ENCODE measurements at places on chromosomes 13 and 19.

DNA sequence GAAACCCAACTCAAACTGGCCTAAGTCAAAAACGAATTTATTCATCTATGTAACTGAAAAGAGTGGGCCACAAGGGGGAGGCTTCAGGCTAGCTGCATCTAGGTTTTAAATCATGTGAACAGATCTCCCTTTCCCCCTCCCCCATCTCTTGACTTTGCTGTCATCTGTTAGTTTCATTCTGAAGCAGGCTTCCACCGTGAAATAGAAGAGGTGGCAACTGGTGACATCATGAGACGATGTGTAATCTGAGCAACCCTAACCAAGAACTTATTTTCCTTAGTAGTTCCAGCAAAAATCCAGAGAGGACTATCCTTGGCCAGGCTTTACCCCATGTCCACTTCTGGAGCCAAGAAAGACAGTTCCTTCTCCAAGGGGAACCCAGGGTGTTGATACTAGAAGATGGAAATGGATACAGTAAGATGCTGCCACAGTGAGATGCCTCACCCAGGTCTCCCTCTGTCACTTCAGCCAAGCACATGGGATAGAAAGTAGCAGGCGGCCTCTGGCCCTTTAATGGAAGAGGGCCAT, 9.4 kb downstream of the SAMD4B start:
- DNase-seq, result peak; percentile 54

GRCh38 chr13:20713014-20713376, 9.5 kb downstream of the IL17D start:
- DNase-seq, result no peak

DNA sequence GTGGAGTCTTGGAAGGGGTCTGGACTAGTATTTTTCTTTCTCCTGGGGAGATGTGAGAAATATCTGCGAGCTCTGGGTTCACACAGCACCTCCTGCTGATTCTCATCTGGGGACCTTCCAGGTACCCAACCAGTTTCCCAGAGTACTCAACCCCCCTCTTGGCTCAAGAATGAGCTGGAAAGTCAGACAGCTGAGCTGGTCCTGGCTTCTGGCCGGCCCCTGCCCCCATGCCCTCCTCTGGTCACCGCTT, 2.2 kb upstream of the PDE4A start:
- no peak for DNase-seq

DNA sequence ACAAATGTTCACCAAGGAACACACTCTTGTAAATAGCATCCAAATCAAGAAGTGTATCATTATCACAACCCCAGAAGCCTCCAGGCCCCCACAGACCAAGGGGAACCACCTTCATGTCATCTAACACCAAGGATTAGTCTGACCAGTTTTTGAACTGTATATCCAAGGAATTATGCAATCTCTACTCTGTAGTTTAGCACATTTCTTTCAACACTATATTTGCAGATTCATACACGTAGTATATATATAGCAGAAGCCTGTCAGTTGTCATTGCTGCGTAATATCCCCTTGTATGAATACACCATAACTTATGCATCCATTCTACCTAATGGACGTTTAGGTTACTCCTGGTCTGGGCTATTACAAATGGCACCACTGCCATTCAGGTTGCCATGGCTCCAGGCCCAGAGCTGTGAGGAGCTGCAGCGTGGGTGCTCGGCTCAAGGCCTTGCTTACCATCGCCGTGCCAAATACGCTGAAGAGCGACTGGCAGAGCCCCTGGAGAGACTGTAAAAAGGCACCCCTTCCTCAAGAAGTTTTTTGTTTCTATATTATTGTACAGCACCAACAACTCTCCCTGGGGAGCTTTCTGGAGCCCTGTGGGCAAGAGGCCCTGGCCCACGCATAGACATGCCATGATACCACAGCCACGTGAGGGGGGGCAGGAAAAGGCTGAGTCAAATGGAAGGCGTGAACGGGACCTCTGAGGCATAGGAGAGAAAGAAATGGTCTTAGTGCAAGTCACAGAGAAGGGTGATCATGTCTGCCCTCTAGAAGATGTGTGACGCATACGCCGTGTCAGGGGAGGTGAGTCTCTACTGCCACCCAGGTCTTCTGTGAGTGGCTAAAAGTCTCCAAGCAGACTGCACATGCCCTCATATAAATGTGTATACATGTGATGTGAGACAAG, 10.8 kb downstream of the LATS2 start:
- DNase-seq, result no peak

DNA sequence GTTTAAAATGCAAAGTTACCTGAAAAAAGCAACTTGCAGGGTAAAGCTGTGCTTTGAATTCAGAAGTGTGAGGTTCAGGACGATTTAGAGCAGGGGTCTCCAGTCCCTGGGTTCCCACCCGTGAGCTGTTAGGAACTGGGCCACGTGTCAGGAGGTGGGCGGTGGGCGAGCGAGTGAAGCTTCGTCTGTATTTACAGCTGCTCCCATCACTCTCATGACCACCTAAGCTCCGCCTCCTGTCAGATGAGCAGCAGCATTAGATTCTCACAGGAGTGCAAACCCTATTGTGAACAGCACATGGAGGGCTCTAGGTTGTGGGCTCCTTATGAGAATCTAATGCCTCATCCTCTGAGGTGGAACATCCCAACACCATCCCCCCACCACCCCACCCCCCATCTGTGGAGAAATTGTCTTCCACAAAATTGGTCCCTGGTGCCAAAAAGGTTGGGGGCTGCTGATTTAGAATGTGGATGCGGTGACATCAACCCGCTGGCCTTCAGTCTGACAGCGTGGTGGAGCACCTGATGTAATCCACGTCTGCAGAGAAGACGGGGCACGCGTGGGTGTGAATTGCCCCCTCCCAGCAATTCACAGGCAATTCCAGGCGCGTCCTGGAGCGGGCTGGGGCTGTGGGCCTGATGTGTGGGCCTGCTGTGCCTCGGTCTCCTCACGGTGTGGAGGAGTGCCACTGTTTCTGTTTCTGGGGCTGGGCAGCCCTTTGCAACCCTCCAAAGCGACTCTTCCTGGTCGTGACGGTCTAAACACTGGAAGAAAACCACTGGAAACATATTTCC, 214.0 kb upstream of the SOX1 start:
- DNase-seq, result no peak

- no peak for DNase-seq
Observed at GRCh38 chr13:43295321-43295720, 271.9 kb downstream of the DNAJC15 start.

DNA sequence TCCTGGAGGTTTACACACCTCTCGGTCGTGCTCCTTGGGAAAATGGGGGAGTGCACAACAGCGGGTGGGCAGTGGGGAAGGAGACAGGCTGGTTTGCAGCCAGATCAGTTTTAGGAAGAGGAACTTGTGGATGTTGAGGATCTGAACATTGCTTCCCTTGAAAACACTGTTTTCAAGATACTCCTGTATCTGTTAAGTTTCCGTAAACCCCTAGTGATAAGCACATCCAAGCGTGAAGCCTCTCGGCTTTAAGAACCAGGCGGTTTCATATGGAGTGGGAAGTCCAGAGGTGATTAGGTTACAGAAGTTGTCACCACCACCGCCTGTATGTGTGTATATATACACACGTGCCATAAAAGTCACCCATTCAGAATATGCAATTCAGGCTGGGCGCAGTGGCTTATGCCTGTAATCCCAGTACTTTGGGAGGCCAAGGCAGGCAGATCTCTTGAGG, 47.4 kb downstream of the SIPA1L3 start:
- no peak for DNase-seq

DNA sequence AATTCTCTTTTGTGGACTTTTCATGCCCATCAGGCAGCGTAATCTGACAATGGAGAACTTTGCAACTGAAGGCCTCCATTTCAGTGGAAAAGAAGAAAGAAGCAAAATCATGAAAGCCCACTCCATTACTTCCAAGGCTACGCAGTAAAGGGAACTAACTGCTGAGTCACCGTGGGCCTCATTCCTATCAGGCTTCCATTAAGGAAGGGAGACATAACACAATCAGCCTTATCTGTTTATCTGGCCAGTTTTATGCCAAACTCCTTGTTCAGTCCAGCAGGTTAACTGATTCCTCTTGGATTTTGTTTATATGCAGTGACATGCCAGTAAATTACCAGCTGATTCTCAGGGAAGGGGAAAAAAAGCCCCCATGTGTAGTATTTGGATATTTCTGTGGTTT, 56.8 kb upstream of the KATNAL1 start:
- DNase-seq, result no peak

- no peak for DNase-seq
Observed at GRCh38 chr19:33471111-33471996, 50.2 kb downstream of the PEPD start.

GRCh38 chr19:56764196-56764695, 76.3 kb downstream of the PEG3 start:
- no peak for DNase-seq

DNA sequence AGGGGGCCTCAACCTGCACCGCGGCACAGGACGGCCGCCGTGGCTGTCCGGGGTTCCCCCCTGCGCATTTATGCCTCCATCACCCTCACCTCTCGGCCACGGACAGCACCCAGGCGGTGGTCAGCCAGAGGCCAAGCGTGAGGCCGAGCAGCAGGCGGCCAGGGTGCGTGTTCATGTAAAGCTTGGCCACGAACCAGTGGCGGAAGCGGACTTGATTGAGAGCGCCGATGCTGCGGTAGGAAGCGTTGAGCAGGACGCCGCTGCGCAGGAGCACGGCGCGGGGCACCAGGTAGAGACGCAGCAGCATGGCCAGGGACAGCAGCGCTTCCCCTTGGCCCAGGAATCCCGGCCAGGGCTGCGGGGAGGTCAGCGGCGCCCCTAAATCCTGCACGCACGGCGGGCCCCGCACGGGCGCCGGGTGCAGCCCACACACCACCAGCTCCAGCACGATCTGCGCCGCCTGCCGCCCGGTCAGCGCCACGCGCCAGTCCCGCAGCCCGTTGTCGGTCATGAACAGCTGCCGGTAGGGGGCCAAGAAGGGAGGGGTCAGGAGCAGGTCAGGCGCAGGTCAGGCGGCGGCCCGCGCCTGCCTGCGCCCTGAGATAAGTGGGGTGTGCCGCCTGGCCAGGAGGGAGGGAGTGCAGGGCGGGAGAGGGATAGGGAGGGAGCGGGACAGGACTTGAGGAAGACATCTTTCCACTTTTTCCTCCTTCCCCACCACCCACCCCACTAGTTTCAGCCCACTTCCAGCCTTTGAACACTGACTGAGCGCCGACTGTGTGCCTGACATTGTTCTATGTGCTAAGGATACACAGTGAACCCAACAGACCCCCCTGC, 6.5 kb downstream of the KCNN4 start:
- no peak for DNase-seq

DNA sequence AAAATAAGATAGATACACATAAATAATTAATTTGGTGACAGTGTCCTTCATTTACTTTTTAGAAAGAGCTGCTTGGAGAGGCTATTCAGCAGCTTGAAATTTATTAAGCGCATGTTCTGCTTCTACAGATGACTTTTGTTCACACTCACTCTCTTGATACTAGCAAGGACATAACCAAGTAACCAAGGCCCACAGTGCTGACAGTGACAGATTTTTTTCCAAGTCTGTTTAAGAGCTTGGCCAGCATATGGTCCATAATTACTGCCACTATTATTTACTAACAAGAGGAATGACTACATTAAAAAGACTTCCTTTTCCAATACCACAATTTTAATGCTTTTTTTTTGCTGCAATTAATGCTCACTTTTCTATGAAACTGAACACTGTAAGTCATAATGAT, 673.7 kb upstream of the MIR17HG start:
- no peak for DNase-seq

DNA sequence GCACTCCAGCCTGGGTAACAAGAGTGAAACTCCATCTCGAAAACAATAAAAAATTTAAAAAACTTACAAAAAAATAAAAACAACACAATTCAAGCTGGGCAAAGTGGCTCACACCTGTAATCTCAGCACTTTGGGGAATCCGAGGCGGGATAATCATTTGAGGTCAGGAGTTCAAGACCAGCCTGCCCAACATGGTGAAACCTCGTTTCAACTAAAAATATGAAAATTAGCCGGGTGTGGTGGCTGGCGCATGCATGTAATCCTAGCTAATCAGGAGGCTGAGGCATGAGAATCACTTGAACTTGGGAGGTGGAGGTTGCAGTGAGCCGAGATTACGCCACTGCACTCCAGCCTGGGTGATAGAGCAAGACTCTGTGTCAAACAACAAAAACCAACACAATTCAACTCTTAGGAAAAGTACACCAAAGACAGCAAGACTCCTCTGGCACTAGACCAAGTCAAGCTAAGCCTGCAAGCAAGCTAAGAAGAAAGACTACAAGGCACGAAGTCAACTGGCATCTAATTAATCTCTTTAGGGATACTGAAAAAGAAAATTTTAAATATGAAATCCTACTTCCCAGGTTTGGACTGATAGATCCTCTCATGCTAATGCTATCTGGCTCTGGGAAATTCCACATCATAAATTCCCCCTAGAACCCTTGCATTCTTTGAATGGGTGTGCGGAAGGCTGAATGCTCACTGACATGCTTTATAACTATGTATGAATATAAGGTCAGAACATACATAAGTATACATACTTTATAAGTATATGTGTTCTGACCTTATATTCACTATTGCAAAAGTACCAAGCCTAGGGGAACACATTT, 7.9 kb downstream of the PBX4 start:
- DNase-seq, result no peak

DNA sequence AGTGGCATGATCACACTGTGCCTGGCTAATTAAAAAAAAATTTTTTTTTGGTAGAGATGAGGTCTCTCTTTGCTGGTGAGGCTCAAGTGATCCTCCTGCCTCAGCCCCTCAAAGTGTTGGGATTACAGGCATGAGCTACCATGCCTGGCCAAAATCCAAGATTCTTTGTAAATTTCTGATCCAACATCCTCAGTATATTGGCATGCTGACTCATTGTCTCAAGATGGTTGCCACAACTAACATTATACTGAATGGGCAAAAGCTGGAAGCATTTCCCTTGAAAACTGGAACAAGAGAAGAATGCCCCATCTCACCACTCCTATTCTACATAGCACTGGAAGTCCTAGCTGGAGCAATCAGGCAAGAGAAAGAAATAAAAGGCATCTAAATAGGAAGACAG, 100.0 kb downstream of the KLF5 start:
- DNase-seq, result no peak

GRCh38 chr19:43610493-43610892, 1.4 kb upstream of the SRRM5 start:
- DNase-seq, result no peak

GRCh38 chr13:40776681-40777165, 5.7 kb upstream of the MRPS31 start:
- DNase-seq, result peak; percentile 50

DNA sequence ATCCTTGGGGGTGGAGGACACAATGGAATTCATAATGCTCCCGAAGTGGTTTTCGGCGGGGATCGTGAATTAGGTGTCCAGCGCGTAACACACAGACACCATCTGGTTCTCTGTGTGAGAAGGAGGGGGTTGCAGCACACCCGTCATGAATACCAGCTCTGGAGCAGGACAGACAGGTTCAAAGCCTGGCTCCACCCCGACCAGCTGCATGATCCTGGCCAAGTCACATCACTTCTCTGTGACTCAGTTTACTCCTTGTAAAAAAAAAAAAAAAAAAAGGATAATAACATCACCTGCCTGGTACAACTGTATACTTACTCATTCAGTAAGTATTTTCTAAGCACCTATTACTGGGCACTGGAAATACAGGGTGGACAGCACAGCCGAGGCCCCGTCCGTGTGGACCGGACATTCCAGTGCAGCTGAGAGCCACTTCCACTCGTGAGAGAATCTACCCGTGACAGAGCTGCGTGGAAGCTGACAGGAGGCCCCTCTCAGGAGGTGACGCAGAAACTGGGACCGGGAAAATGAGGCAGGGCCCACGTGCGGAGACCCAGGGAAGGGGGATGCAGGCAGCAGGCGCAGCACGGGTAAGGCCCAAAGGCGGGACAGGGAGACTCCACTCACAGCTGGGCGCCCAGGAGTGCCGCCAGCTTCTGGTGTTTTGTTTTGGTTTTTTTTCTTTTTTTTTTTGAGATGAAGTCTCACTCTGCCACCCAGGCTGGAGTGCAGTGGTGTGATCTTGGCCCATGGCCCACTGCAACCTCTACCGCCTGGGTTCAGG, 12.0 kb downstream of the RDH13 start:
- DNase-seq, result no peak

Measured in activated CD4-positive, alpha-beta T cell treated with anti-CD3 and anti-CD28 coated beads for 24 hours (primary cell).